Neural progenitor cell (in vitro differentiated cells): ENCODE measurements at places on chromosomes 12 and 14.

DNA sequence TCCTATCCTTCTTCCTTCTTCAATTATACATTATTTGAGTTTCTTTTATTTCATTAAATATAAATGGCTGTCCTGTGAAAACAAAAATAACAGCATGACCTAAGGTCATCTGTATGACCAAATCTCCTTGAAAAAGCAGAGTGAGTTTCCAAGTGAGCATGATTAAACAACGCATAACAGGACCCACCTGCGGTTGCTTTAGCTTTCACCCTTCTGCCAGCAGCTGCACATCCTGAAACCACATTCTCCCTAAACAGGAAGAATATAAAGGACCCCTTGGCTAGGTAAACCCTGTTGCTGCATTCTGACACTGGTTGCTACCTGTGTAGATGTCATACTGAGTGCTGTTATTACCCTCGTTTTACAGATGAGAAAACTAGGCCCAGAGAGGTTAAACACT lies 42.8 kb upstream of the CPM start:
- no peak for DNase-seq

DNA sequence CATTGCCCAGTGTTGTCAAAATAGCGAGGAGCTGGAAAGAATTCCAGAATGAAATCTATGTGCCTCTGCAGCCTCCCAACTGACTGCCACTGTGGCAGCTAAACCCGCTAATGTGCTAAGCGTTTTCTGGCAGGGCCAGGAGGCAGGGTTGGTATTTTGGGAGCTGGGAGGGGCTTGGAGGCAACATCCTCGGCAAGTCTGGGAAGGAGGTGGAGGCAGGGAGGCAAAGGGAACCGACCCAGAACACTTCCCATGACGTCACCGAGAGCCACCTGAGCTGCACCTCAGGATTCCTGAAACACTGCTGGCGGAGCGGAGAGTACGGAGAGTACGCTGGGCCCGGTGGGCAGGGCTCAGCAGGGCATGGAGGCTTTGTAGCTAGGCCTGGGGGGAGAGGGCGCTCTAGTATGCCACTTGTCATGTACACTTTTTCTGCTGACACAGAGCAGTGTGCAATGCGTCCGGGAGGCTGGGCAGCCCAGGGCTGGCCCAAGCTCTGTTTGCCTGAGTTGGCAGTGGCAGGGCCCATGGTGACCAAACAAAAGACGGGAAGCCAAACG lies 81.5 kb downstream of the DPF3 start:
- DNase-seq, result peak; percentile 15

- no peak for DNase-seq
Measured at GRCh38 chr14:106579084-106579483, 1052.7 kb downstream of the TMEM121 start.

GRCh38 chr14:101022121-101022520 lies 118.6 kb upstream of the RTL1 start:
- no peak for DNase-seq

GRCh38 chr12:31325524-31325875 lies 450 bp downstream of the SINHCAF start:
- no peak for DNase-seq
